ENCODE measurements at places on chromosomes 7 and 10. TPM values are rescaled to one million over a fixed set of nuclear protein-coding genes. Genes with fewer than 3 reads are reported as not detected.

DNA sequence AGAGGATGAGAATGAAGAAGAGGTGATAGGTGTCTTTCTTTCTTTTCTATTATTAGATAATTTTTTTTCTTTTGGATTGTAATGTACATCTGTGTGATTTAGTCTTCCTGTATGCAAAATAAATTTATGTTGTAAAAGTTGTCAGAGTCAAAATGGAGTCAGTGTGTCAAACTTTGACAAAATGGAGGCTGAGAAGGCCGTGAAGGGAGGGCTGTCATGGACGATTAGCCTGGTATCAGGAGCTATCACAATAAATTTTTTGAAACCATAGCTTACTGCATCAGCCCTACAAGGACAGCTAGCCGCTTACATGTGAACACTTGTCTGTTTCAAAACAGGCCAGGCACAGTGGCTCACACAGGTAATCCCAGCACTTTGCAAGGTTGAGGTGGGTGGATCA, 67.6 kb downstream of the EXOC6 start:
- no peak overlapping the region for H3K4me3 ChIP-seq
- no peak for DNase-seq
- no peaks in the 10 kb centered on the region for H3K27me3 ChIP-seq
- no peaks in the 10 kb centered on the region for H3K36me3 ChIP-seq

DNA sequence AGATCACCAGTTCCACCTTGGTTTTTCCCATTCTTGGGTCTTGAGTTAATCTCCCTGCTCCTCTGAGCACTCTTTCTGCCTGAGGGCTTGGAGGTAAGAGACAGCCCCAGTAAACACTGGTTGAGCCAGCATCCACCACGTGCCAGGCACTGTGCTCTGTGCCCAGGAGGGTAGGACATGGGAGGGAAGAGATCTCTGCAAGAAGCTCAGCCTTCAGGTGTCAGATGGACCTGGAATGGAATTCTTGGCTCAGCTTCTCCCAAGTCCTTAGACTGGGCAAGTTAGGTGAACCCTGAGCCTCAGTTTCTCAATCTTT, 2.5 kb downstream of the ZYX start:
- no peak overlapping the region for H3K27ac ChIP-seq
- no peaks in the 10 kb centered on the region for H3K27me3 ChIP-seq
- H3K4me3 ChIP-seq, result no peak overlapping the region
- H3K4me1 ChIP-seq, result peaks cover 36% of the 10 kb centered on the region

GRCh38 chr10:84552478-84552877, 224.1 kb downstream of the CCSER2 start:
- no peaks in the 10 kb centered on the region for H3K36me3 ChIP-seq
- H3K4me3 ChIP-seq, result no peak overlapping the region
- no peak overlapping the region for H3K27ac ChIP-seq
- no peaks in the 10 kb centered on the region for H3K4me1 ChIP-seq
- no peaks in the 10 kb centered on the region for H3K27me3 ChIP-seq

MBLAC1 gene
- total RNA-seq, result 2.2 TPM

DNA sequence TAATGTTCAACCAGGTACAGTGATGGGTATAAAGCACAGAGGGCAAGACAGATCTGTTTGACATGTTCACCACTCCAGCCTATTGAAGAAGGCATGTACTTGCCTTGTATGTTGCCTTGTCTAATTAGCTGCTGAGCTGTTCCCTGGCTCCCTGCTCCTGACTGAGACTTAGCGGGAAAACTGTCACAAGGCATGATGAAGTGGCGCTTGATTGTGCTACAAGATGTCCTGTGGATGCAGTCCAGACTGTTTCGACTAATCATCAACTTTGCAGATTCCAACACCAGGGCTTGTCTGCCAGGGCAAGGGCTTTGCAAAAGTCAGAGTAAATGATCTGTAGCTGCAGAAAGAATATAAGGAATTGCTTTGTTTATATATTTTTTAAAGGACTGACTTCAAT, 136.2 kb upstream of the NRBF2 start:
- H3K36me3 ChIP-seq, result no peaks in the 10 kb centered on the region
- no peak overlapping the region for H3K4me3 ChIP-seq
- no peaks in the 10 kb centered on the region for H3K27me3 ChIP-seq

GFRA1 gene
- total RNA-seq, result 2.1 TPM

XRCC2 gene
- 1.0 TPM for total RNA-seq

GRCh38 chr10:126156012-126156411, 232.3 kb downstream of the ADAM12 start:
- no peak overlapping the region for H3K4me3 ChIP-seq
- no peaks in the 10 kb centered on the region for H3K27me3 ChIP-seq
- no peak for DNase-seq
- no peaks in the 10 kb centered on the region for H3K36me3 ChIP-seq

DNA sequence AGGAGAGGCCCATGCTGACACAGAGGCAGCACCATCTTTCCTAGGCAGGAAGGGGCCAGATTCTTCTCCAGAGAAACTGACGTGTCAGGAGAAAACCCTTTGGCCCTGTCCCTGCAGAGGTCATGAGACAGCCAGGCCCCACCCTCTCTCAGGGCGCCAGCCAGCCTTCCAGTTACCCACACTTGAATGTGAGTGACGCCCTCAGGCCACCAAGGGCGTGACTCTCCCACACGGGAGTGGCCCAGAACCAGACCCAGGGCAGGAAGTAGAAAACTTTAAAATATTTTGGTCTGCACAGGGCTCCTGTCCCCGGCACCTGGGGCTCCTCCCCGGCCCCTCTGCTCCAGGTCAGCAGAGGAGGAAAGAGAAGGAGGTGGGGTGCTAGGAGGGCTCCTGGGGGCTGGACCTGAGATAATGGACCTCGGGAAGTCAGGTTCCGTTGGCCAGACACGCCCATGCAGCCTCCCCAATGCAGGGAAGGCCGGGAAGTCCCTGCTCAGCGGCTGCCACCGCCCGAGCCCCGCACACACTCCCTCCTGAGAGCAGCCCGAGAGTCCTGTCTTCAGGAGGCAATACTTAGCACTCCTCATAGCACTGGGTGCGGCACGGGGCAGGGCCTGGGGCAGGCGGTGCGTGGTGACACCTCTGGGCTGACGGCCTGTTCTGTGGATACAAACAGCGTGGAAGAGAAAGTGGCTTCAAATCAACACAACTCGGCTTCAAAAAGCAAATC, 67.0 kb upstream of the CFAP46 start:
- H3K27me3 ChIP-seq, result no peaks in the 10 kb centered on the region
- H3K4me1 ChIP-seq, result no peaks in the 10 kb centered on the region
- H3K36me3 ChIP-seq, result no peaks in the 10 kb centered on the region
- no peak overlapping the region for H3K27ac ChIP-seq

DNA sequence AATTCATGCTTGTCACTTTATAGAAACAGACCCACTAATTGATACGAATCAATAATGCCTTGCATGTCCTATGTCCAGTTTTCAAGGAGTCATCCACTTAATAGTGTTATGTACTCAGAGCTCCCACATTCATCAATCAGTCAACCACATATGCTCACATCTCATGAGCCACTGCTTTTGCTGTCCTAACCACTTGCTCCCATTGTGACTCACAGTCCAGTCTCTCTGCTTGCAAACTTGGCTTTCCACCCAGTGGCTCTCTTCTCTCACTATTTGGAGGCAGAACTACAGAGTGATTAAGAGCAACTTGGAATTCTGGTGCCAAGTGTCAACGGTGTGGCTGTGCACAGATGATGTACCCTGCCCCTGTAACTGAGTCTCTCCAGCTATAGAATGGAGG, 166.0 kb downstream of the SNX13 start:
- H3K27me3 ChIP-seq, result no peaks in the 10 kb centered on the region
- DNase-seq, result no peak
- no peak overlapping the region for H3K27ac ChIP-seq
- H3K4me3 ChIP-seq, result no peak overlapping the region

GRCh38 chr10:11243425-11244222, 226.0 kb downstream of the CELF2 start:
- H3K4me1 ChIP-seq, result no peaks in the 10 kb centered on the region
- no peaks in the 10 kb centered on the region for H3K27me3 ChIP-seq
- no peak for DNase-seq
- H3K4me3 ChIP-seq, result no peak overlapping the region
- H3K27ac ChIP-seq, result no peak overlapping the region
- H3K36me3 ChIP-seq, result no peaks in the 10 kb centered on the region

DNA sequence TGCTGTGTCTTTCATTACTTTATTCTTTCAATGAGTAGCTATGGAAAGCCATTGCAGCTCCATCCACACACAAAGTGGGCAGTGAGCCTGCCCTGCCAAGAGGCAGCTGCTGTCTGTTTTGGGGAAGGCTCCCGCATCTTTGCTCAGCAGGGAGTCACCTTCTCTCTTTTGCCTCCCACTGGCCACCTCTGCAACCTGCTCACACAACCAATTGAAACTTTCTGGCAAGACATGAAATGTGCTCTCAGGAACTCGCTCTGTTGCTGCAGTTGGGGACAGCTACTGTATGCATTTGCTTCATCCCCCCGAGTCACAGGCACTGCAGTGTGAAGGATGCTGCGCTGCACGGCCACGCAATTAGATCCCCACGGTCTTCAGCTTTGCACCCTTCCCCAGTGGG, 244.8 kb upstream of the NFE2L3 start:
- no peak overlapping the region for H3K4me3 ChIP-seq
- DNase-seq, result no peak
- no peaks in the 10 kb centered on the region for H3K4me1 ChIP-seq
- no peak overlapping the region for H3K27ac ChIP-seq
- H3K27me3 ChIP-seq, result no peaks in the 10 kb centered on the region

NUTM2B gene
- 0.31 TPM for total RNA-seq

DNA sequence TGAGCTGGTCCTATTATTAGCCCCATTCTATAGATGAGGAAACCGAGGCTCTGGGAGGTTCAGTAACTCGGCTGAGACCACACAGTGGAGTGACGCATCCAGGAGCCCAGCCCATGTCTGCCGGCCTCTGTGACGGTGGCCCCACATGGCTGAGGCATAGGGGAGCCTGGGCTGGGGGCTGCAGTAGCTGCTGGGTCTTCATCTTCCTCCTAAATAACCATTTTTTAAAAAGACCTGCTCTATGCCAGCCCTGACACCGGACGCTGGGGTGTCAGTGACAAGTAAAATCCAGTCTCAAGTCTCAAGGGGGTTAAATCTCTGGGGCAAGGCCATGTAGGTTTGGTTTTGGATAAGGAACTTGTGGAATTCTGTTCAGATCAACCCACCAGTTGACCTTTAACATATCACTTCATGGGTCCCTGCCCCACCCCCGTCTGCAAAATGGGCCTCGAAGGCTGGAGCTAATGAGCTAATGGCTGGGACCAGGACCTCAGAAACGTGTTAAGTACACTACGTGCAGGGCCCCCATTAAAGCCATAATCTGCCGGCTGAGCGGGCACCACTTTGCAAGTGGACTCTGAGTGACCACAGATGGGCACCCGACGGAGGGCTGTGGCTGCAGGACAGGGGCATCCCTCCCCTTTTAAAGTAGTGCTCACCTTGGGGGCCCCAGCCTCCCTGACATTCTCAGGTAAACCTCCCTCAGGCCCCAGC, 136.5 kb upstream of the UNC5B start:
- H3K36me3 ChIP-seq, result no peaks in the 10 kb centered on the region
- H3K4me3 ChIP-seq, result no peak overlapping the region

CPN1 gene
- total RNA-seq, result not detected

DNA sequence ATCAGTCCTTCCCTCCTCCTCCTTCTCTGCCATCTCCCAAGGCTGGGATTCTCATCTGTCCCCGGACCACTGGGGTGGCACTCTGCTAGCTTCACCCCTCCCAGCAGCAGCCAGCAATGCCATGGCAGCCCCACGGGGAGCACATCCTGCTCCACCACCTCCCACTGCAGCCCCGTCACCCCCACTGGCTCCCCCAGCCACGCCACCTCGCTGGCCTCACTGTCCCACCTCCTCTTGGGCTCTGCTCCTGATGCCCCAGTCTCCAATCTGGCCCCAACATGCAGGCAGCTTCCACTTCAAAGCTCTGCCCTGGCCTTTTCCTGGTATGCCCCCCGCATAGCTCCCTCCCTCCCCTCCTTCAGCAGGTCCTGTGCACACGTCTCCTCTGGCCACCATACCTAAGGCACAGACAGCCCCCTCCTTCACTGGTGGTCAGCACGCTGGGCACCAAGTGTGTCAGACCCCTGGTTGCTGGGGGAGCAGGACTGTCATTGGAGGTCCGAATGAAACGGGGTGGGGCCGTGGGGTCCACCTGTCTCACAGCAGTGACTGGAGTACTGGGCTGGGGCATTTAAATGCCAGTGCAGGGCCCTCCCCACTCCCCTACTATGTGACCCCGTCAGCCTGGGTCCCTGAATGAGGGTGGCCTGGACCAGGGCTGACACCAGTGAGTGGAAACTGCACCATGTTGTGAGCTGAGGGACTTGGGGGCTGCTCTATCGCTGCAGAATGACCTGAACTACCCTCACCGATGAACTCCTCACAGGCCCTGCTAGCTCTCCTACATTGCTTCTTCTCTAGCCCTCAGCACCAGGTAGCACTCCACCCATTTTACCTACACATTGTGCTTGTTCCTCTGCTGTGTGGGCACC, 38.7 kb downstream of the RASGEF1A start:
- no peaks in the 10 kb centered on the region for H3K4me1 ChIP-seq
- H3K27ac ChIP-seq, result no peak overlapping the region
- no peak overlapping the region for H3K4me3 ChIP-seq
- no peaks in the 10 kb centered on the region for H3K36me3 ChIP-seq
- H3K27me3 ChIP-seq, result no peaks in the 10 kb centered on the region

NPY4R gene
- 2.6 TPM for total RNA-seq

ZFAND2A gene
- total RNA-seq, result 23.3 TPM

ADARB2 gene
- total RNA-seq, result 1.3 TPM

DNA sequence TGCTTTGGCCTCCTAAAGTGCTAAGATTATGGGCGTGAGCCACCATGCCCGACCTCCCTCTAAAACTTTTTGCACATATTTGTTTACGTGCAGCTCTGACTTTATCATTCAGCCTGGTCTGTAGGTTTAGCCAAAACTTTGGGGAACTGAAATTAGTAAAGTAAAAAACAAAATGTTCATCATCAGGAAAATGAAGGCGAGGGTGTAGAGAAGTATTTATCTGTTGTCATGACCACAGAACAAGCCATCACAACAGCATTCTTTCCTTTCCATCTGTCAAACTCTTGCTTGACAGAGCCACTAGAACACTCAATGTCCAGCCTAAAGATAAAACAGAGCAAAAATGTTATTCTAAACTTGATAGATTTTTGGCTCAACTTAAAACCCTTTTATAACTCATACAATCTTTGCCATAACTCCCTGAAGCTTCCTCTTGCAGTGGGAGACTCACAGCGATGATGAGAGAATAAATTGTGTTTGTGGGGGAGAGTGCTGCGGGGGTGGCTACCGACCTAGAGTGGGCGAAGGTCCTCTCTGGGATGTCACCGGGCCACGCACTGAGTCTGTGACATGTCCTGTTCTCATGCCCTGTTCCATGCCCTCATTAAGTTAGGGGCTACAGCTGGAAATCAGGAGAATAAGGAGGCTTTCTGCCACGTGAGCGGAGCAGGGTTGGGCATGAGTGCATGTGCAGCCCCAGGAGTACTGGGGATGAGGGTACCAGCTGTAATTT, 58.6 kb upstream of the MKRN1 start:
- no peaks in the 10 kb centered on the region for H3K27me3 ChIP-seq
- no peak overlapping the region for H3K27ac ChIP-seq
- H3K4me1 ChIP-seq, result no peaks in the 10 kb centered on the region
- peaks cover 14% of the 10 kb centered on the region for H3K36me3 ChIP-seq
- peak; percentile 76 for DNase-seq

GRCh38 chr10:12945690-12946359, 55.7 kb downstream of the CCDC3 start:
- DNase-seq, result no peak
- no peaks in the 10 kb centered on the region for H3K27me3 ChIP-seq
- H3K36me3 ChIP-seq, result no peaks in the 10 kb centered on the region
- H3K4me3 ChIP-seq, result no peak overlapping the region
- no peaks in the 10 kb centered on the region for H3K4me1 ChIP-seq

GRCh38 chr10:132955479-132955878, 13.1 kb upstream of the CFAP46 start:
- no peak for DNase-seq
- H3K27me3 ChIP-seq, result peaks cover 13% of the 10 kb centered on the region
- H3K27ac ChIP-seq, result no peak overlapping the region
- no peaks in the 10 kb centered on the region for H3K4me1 ChIP-seq
- no peaks in the 10 kb centered on the region for H3K36me3 ChIP-seq
- no peak overlapping the region for H3K4me3 ChIP-seq
